NCI-H510A (cell line): ENCODE measurements at places on chromosomes 3 and 15.
A peak's percentile ranks its signal among the peaks of the same experiment; 100 is the strongest.

DNA sequence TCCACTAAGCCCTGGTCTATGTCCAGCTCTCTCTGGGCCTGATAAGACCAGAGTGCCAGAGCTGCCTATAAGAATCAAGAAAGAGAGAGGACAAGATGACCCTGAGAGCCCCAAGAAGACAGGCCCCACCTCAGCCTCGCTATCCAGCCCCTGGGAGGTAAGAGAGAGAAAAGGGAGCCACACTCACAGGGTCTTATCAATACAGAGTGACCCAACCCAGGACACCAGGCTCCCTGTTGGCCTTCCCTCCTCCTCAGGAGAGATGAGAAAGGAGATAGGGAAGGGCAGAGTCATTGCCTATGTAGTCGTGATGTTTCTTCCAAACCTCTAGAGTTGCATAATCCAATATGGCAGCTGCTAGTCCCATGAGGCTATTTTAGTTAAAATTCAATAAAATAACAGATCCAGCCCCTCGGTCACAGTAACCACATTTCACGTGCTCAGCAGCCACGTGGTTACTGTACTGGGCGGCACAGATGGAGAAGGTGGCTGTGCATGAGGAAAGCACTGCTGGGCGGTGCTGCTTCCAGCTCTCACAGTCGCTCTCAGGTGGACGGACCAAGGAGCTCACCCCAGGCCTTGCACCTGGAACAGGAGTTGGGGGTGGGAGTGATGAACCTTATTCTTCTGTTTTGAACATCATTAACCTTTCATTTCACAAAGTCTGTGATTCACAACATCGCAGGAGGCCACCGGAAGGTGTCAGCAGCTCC is 525.8 kb downstream of the SHQ1 start:
- no peak for DNase-seq

DNA sequence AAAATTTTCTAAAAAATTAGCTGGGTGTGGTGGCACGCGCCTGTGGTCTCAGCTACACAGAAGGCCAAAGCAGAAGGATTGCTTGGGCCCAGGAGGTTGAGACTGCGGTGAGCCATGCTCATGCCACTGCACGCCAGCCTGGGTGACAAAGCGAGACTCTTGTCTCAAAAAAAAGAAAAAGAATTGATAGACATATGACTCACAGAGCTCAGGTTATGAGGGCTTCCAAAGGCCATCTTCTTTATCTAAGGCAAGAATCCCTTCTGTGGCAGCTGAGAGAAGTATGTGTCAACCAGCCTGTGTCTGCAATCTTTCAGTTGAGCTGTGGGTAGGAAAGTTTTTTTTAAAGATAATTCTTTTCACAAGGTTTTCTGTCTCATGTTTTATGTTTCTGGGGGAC is 53.9 kb downstream of the MRPS25 start:
- DNase-seq = no peak

DNA sequence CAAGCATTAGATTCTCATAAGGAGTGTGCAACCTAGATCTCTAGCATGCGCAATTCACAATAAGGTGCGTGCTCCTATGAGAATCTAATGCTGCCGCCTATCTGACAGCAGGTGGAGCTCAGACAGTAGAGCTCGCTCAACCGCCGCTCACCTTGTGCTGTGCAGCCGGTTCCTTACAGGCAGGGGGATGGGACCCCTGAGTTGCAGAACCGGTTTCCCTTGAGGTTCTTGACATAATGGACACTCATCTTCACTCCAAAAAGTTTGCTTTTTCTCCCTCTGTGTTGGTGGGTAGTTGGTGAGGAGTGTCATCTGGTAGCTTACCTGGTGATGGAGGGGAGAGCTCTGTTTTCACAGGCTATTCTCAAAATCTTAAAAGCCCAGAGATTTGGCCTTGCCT is 324.0 kb upstream of the TBL1XR1 start:
- DNase-seq = peak; percentile 93

GRCh38 chr3:112032098-112032731 is 2.3 kb upstream of the TMPRSS7 start:
- DNase-seq = no peak

DNA sequence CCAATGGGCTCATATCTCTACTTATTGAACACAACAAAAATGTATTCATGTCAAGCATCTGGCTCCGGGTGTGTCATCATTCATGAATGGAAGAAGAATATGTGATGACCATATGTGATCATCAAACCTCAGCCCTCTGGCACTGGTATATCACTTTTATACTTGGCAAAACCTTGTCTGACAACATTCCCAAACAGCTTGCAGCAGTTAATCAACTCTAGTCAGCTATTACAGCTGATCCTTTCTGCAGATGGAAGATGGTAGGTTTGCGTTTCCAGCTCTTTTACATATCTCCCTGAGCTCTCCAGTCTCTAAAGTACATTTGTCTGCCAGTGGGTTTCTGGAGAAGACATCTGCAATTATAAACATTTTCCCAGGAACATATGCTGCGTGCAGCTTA is 6.6 kb downstream of the PLSCR5 start:
- DNase-seq = no peak

DNA sequence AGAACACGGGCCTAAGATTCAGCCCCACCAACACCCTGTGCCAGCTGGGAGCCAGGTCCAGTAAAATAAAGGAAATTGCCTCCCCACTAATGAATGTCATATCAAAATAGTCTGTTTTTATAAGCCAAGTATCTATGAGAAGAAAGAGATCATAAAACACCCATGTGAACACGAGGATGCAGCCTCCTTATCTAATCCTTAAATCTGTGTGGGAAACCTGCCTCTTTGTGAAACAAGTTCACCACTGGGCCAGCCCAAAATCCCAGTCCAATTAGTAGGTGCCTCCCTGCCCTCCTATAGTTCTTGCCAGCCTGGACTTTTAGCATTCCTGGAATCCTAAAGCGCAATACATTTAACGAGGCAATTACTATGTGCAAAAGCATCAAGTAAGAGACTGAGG is 42.0 kb downstream of the SCAPER start:
- no peak for DNase-seq

DNA sequence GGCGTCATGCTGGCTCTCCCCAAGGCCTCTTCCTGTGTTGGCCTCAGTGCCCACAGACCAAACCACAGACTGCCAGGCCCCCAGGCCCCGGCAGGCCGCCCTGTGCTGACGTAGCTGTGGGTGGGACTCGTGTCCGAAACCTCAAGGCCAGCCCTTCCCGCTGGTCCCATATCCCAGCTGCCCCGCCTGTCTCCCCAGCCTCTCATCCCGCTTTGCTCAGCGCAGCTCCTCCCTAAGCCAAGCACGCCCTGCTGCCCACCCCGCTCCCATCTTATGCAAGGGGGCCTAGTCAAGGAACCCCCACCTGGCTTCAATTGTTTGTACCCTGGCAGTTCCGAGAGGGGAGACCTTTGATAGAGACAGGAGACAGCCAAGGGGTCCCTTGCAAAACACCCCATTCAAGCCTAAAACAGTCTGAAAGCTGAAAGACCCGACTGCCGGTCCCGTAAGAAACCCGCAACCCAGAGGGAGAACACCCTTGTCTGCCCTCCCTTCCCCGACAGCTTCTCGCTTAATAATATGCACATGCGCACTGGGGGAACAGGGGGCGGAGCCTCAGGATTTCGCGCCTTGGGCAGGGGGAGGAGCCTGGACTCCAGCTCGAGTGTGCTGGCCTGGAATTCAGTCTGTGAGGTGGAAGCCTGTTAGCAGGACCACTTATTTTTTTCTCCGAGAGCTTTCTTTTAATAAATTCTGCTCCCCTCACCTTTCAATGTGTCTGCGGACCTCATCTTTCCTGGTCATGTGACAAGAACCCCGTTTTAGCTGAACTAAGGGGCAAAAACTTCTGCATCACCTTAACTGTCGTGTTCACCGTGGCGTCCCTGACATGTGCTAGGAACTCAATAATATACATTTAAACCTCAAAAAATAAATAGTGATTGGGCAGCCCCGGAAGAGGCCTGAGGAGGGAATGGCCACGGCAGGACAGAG is 17.2 kb downstream of the TNFAIP8L3 start:
- no peak for DNase-seq

GRCh38 chr3:129050556-129051295 is 9.9 kb upstream of the GP9 start:
- DNase-seq = no peak

GRCh38 chr3:110664148-110664547 is 407.5 kb upstream of the NECTIN3 start:
- DNase-seq = no peak

DNA sequence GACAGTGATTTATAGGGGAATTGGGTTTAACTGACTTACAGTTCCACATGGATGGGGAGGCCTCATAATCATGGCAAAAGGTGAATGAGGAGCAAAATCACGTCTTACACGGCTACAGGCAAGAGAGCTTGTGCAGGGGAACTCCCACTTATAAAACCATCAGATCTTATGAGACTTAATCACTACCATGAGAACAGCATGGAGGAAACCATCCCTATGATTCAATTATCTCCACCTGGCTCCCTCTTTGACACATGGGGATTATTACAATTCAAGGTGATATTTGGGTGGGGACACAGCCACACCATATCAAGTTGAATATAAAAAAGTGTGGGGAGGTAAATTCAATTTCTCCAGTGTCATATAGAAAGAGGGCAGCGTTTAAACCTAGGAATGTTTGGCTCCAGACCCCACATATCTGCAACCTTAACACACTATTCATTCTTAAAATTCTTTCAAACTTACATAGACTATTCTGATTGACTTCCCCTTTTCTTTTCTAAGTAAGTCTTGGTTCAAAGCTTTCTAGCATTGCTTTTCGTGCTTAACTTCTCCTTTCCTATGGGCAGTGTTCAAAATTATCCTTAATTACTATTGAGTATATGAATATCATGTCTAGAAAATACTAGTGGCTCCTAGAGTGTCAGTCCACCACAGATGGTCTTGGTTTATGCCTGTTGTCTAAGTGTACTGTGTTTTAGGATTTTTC is 446.7 kb upstream of the GBE1 start:
- no peak for DNase-seq

DNA sequence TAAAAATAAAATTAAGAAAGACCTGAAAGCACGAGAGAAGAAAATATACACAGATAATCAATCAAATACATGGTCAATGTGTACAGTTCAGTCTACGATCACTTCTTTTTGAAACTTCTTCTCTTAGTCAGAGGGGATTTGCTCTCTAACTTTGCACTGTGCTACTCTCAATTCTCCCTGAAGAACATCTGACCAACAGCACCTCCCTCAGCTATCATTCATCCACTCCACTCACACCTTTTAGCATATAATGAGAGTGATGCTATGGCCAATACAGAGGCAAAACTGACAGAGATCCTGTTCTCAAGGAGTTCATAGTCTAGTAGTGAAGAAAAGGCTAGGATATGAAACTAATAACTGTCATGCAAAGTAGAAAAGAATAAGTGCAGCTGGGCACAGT is 45.9 kb downstream of the P3H2 start:
- DNase-seq = no peak

GRCh38 chr3:42292009-42292408 is 26.0 kb upstream of the CCK start:
- DNase-seq = no peak

DNA sequence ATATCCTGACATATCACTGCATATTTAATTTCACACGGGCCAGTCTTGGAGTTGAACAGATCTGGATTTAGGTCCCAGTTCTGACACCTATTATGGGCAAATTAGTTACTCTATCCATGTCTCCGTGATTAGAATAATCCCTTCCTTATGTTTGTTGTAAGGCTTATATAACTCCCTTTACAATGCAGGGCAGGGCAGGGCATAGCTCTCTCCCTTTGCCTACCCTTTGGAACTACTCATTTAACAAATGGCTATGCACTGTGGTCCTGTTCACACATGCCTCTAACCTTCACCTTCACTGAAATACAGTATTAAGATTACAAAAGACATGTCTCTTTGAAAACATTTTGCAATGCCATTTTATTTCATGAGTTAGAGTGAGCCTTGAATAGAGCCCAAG is 24.8 kb upstream of the ATP13A5 start:
- no peak for DNase-seq

GRCh38 chr15:91985297-91985696 is 131.8 kb downstream of the SLCO3A1 start:
- no peak for DNase-seq

GRCh38 chr3:187212705-187213104 is 15.4 kb downstream of the RTP1 start:
- no peak for DNase-seq

- no peak for DNase-seq
Measured at GRCh38 chr3:27034255-27034654, 334.9 kb downstream of the NEK10 start.

GRCh38 chr3:84136425-84136824 is 822.4 kb upstream of the CADM2 start:
- no peak for DNase-seq

DNA sequence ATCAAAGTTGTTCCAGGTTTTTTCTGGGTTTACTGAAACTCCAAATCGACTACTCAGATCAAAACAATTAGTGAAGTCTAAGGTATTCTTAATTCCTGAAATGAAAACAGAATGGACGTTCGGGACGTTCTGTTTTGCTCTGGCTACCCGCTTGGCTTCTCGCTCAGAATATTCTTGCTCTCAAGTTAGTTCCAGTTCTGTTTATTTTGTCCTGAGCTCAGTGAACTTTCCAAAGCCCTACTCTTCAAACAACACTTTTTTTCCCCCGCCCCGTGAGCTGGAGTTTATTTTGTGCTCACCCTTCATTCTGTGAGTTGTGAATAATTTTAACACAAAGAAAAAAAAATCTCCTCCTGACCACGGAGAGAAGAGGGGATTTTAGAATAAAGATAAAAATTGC is 72.6 kb downstream of the SAMMSON start:
- no peak for DNase-seq

GRCh38 chr15:43514241-43515057 is 3.0 kb upstream of the MAP1A start:
- peak; percentile 34 for DNase-seq

GRCh38 chr3:175977968-175978752 is 1119.0 kb downstream of the NAALADL2 start:
- DNase-seq = no peak

- DNase-seq = no peak
Measured at GRCh38 chr3:185712337-185712736, 112.5 kb downstream of the IGF2BP2 start.

- no peak for DNase-seq
Measured at GRCh38 chr15:99082798-99083197, 22.1 kb upstream of the SYNM start.

DNA sequence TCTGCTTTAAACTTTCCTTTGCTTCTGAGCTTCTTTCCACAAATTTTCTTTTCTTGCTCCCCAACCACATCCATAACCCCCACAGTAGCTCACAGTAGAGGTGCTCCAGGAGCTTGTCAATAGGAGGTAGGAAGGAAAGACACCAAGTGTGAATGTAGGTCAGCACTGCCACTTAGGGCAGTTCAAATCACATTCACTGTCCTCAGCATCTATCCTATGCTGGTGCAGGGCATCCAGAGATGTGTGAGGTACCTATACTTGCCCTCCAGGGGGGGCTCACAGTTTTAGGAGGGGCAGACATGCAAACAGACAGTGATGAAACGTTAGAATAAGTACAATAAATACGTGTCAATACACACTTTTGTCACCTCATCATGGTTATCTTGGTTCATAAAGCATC is 1.5 kb upstream of the SPSB4 start:
- DNase-seq = no peak

DNA sequence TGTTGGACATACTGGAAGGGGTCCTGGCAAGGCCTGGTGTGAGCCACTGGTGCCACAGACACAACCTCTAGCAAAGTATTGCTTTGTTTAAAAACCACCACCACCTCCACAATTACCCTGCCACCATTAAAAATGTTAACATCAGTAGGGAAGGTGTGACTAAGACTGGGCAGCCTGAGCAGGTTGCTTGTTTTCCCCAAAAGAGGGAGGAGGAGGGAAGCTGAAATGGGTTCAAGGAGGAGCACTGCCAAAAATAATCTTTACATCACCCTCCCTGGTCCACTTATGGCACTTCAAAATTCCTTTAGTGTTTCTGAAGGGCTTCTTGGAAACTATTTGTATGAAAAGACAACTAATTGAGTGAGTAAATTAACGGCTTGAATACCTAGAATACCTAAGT is 99.8 kb upstream of the FGF7 start:
- DNase-seq = no peak
